ENCODE measurements at places on chromosomes 2 and 18. TPM values are rescaled to one million over a fixed set of nuclear protein-coding genes. Genes with fewer than 3 reads are reported as not detected.
A peak's percentile ranks its signal among the peaks of the same experiment; 100 is the strongest.

RGPD4 gene
- total RNA-seq = not detected

GRCh38 chr18:77079954-77080682 is 52.5 kb downstream of the MBP start:
- H3K36me3 ChIP-seq = no peaks in the 10 kb centered on the region
- H3K27ac ChIP-seq = no peak overlapping the region
- no peak for DNase-seq
- no peak overlapping the region for H3K4me3 ChIP-seq

- no peak overlapping the region for H3K27ac ChIP-seq
- H3K27me3 ChIP-seq = no peaks in the 10 kb centered on the region
- H3K36me3 ChIP-seq = no peaks in the 10 kb centered on the region
- no peak overlapping the region for H3K4me3 ChIP-seq
- H3K4me1 ChIP-seq = no peaks in the 10 kb centered on the region
Observed at GRCh38 chr2:151302879-151303278, 13.4 kb upstream of the NMI start.

DNA sequence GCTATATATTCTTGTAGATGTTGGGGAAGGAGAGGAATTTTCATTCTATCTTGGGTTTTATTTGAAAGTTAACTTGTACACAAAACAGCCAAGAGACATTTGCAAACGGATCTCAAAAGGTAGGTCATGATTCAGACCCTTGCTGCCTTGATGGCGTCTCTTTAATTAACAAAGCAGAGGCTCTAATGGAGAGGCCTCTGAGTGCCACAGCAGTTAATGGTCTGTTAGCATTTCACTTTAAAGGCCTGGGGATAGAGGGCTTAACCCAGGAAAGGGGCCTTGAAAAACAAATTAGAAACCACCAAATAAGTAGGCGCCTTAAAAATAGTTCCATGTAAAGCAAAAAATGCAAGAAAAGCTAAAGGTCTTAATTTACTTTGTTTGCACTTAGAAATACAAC is 836.9 kb upstream of the CELF4 start:
- no peak for DNase-seq
- no peaks in the 10 kb centered on the region for H3K36me3 ChIP-seq
- H3K4me3 ChIP-seq = no peak overlapping the region
- no peak overlapping the region for H3K27ac ChIP-seq

GRCh38 chr2:129902731-129903585 is 76.5 kb upstream of the RAB6C start:
- DNase-seq = no peak
- no peaks in the 10 kb centered on the region for H3K27me3 ChIP-seq
- peaks cover 7% of the 10 kb centered on the region for H3K4me1 ChIP-seq
- no peaks in the 10 kb centered on the region for H3K36me3 ChIP-seq
- H3K27ac ChIP-seq = no peak overlapping the region

DNA sequence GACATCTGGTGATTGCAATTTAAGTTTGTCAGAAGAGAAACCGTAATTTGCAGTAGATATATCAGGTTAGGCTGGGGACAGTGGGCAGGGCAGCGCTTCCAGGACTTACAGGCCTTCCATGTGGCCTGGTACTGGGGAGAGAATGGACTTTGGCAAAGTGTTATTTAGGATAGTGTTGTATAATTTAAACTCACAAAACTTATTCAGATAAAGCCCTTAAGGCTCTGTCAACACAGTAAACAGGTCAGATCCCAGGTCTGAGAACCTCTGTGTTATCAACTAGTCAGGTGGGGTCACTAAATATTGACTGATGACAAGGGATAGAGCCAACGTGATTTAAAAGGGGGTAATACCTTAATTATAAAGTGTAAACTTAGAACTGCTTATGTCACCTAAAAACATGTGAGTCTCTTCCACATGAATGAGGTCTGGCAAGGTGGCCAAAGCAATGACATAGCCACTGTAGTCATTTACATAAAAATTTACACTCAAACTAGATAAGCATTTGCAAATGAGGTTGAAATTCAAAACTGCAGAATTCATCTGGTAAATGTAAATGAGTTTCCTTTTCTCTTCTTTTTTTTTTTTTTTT is 80.2 kb upstream of the DNMT3A start:
- H3K4me1 ChIP-seq = no peaks in the 10 kb centered on the region
- H3K36me3 ChIP-seq = no peaks in the 10 kb centered on the region
- no peak overlapping the region for H3K27ac ChIP-seq

- H3K4me3 ChIP-seq = no peak overlapping the region
- peaks cover 4% of the 10 kb centered on the region for H3K4me1 ChIP-seq
- H3K36me3 ChIP-seq = no peaks in the 10 kb centered on the region
Observed at GRCh38 chr18:73715210-73715670, 432.4 kb downstream of the FBXO15 start.

GKN2 gene
- total RNA-seq = not detected

MGAT4A gene
- 3.6 TPM for total RNA-seq

GRCh38 chr18:11937874-11938478 is 29.9 kb upstream of the MPPE1 start:
- H3K27ac ChIP-seq = no peak overlapping the region

GRCh38 chr2:10957391-10957790 is 45.7 kb downstream of the KCNF1 start:
- no peak overlapping the region for H3K4me3 ChIP-seq
- H3K36me3 ChIP-seq = no peaks in the 10 kb centered on the region
- H3K27me3 ChIP-seq = no peaks in the 10 kb centered on the region
- no peak for DNase-seq
- no peaks in the 10 kb centered on the region for H3K4me1 ChIP-seq
- no peak overlapping the region for H3K27ac ChIP-seq

DNA sequence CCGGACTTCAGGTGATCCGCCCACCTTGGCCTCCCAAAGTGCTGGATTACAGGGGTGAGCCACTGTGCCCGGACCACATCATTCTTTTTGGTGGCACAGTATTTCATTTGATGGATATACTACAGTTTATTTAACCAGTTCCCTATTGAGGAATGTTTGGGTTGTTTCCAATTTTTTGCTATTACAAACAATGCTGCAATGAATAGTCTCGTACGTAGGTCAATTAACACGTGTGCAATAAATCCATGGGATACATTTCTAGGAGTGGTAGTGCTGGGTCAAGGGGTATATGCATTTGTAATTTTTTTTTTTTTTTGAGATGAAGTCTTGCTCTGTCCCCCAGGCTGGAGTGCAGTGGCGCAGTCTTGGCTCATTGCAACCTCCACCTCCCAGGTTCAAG is 28.4 kb upstream of the XPO1 start:
- DNase-seq = no peak
- H3K4me1 ChIP-seq = no peaks in the 10 kb centered on the region
- no peak overlapping the region for H3K27ac ChIP-seq

LONRF2 gene
- 0.83 TPM for total RNA-seq

DNA sequence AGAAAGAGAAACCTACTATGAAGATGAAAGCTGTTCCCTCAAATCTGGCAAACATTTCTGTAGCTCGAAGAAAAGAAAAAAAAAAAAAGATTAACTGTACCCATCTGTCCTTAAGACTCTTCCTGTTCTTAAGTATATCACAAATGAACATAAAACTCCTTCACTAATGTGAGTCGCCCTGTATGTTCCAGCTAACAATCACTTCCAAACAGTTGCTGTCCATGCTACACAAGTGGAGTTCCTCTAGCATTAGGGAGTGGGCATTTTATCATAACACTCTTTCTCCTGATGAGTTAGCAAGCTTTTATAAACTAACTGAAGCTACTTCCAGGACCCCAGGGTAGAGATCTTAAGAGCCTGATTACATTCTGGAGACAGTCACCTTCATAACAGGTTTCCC is 5.8 kb downstream of the CUL3 start:
- H3K27ac ChIP-seq = peak overlapping the region; percentile 11
- no peaks in the 10 kb centered on the region for H3K27me3 ChIP-seq
- peaks cover 35% of the 10 kb centered on the region for H3K4me1 ChIP-seq
- H3K4me3 ChIP-seq = no peak overlapping the region
- no peaks in the 10 kb centered on the region for H3K36me3 ChIP-seq
- DNase-seq = peak; percentile 24

MAL gene
- total RNA-seq = 0.49 TPM

- no peak overlapping the region for H3K27ac ChIP-seq
- no peak for DNase-seq
- peaks cover 5% of the 10 kb centered on the region for H3K4me1 ChIP-seq
- no peaks in the 10 kb centered on the region for H3K36me3 ChIP-seq
Observed at GRCh38 chr18:22624176-22624575, 206.5 kb upstream of the CTAGE1 start.

LRRFIP1 gene
- total RNA-seq = 66.3 TPM
